Right kidney (tissue), 9 donors: ENCODE measurements at places on chromosomes 11 and 22.

GRCh38 chr11:134908583-134908982, 496.5 kb upstream of the B3GAT1 start:
- no peak for DNase-seq

DNA sequence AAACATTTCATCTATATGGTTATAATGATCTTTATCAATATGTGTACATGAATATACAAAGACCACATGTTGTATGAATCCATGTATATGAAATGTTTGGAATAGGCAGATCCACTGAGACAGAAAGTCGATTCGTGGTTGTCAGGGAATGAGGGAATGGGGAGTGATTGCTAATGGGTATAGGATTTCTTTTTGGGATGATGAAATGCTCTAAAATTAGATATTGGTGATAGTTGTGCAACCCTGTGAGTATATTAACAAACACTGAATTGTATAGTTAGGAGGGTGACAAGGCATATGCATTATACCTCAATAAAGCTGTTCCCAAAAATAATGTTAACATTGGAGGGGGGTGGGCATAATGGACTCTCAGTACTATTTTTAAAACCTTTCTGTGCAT, 5.0 kb upstream of the PTPMT1 start:
- no peak for DNase-seq

DNA sequence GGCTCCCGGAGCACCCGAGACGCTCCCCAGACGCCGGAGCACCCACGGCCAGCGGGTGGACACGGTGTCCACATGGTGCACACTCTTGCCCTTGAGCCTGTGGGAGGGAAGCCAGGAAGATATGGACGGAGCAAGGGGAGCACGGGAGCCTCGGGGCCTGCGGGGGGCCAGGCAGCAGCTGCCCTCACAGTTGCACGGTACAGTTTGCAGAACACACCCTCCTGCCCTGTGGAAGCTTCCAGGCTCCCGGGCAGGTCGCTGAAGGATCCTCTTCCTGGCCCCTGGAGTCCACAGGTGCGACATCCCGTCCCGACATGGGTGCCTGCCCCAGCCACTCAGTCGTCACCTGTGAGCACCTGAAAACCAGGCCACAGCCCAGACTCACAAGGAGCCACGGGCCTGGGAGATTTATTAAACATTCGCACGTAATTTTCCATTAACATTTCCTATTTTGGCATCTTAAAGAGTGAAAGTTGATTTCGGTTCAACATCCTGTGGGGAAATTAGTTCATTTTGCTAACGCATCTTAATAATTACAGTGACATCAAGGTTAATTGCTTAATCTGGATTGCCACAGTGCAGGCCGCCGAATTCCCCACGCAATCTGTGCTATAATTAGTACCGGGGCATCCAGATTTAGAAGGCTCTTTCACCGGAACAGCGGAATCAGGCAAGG, 253.3 kb downstream of the BRD1 start:
- no peak for DNase-seq

- DNase-seq = no peak
Observed at GRCh38 chr11:17611503-17612220, 64.6 kb downstream of the OTOG start.

GRCh38 chr11:65341856-65342255, 8.2 kb downstream of the DPF2 start:
- no peak for DNase-seq

DNA sequence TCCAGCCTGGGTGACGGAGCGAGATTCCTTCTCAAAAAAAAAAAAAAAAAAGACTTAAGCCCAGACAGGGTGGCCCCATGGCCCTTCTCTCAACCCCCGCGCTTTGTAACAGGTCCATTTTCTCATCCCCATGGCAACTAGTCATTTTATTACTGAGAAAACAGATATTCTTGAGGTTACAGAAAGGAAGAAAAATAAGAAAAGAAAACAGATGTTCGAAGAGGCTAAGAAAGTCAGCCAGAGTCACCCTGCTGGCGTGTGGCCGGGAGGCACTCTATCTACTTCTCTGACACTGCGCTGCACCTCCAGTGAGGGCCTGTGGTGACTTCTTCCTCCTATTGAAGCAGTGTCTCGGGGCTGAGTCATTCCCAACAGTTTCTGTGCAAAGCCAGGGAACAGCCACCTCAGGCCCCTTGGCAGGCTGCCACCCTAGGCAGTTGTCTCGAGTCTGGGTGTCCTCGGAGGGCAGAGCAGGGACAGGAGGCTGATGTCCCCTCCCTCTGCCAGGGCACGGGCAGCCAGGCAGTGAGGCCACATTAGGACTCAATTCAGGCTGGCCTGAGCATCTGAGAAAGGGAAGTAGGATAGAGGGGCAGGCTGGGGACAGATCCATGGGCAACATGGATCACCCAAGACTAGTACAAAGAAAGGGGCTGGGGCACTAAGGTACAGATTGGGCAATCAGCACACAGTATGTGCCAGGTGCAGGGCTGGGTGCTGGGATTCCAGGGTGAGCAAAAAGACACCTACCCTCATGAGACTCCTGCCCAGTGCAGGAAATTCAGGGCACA, 16.4 kb upstream of the SYVN1 start:
- peak; percentile 53 for DNase-seq

GRCh38 chr11:26078231-26078821, 253.6 kb upstream of the ANO3 start:
- DNase-seq = no peak

GRCh38 chr11:11984563-11984962, 23.9 kb downstream of the DKK3 start:
- DNase-seq = no peak

DNA sequence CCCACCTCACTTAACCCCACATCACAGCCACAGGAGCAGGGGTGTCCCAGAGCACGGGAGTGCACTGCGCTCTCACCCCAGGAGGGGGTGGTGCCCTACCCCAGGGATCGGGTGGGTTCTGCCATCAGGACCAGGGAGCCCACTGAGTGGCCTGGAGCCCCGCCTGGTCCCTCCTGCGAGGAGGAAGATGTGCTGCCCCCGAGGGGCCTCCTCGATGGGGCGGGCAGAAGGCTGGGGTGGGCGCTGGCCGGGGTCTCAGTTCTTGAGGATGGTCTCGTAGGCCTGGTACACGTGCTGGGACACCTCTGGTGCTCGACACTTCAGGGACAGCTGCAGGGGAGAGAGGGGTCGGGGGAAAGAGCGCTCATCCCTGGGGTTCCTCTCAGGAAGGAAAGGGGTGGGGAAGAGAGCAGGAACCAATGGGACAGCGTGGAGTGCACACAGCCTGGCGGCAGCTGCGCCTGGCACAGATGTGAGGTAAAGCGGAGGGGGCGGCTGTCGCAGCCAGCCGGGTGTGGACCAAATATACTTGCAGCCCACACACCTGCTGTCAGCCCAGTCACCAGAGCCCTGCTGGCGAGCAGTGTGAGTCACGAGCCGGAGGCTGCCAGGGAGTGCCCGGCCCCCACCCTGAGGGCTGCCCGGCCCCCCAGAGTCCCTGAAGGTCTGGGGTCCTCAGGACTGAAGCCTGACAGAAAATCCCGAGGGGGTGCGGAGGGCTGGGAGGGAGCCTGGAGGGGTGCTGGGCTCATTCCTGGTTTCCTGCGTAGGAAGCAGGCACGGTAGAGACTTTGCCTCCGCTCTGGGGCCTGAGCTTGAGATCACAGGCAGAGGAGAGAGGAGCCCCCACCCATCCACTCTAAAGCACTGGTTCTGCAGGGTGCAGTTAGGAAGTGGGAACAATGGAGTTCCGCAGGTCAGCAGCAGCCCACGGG, 13.3 kb upstream of the RASL10A start:
- no peak for DNase-seq

DNA sequence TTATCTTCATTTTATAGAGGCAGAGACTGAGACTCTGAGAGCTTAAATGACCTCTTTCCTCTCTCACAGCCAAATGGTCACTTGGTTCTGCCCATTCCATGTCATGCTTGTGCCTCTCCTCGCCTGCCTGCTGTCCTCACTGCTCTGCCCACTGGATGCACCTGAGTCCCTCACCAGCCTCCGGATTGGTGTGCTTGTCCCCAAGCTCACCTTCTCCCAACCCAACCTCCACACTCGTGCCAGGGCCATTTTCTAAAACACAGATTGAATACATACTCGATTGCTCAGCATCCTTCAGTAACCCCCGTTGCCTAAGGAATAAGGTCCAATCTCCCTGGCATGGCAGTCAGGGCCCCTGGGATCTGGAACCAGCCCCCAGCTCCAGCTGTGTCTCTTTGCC, 28.4 kb upstream of the NECTIN1 start:
- DNase-seq = no peak

DNA sequence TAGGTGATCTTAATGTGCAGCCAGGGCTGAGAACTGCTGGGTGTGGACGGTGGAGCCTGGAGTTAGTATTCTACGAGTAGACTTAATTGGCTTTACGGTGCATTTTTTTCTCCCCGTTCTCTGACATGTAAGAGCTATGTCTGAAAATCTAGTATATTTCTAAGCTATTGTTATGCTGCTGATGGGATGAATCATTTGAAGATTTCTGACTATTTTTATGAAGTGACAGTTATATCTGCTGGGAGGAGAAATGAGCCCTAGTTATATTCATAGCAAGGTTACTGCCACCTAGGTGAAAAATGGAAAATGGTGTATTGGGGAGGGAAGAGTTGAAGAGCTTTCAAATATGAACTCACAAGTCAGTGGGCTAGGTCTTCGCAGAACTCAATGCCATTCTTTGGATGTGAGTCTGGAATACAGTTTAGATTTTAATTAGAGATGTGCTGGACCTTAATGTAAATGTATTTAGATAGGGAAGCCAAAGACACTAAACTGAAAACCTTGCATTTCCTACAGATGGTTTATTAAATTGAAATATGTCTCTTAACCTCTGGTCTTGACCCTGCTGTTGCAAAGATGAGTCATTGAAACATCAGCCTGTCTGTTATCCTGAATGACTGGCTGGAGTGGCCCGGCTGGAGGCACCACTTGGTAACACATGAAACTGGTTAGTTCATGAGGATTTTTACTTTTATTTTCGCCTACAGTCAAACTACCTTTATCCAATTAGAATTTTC, 293.7 kb downstream of the DDX10 start:
- no peak for DNase-seq

GRCh38 chr11:88655196-88655595, 317.7 kb upstream of the CTSC start:
- no peak for DNase-seq

- no peak for DNase-seq
Observed at GRCh38 chr22:48276994-48277867, 1514.8 kb downstream of the TBC1D22A start.

GRCh38 chr22:43042101-43042780, 27.3 kb upstream of the PACSIN2 start:
- DNase-seq = no peak

DNA sequence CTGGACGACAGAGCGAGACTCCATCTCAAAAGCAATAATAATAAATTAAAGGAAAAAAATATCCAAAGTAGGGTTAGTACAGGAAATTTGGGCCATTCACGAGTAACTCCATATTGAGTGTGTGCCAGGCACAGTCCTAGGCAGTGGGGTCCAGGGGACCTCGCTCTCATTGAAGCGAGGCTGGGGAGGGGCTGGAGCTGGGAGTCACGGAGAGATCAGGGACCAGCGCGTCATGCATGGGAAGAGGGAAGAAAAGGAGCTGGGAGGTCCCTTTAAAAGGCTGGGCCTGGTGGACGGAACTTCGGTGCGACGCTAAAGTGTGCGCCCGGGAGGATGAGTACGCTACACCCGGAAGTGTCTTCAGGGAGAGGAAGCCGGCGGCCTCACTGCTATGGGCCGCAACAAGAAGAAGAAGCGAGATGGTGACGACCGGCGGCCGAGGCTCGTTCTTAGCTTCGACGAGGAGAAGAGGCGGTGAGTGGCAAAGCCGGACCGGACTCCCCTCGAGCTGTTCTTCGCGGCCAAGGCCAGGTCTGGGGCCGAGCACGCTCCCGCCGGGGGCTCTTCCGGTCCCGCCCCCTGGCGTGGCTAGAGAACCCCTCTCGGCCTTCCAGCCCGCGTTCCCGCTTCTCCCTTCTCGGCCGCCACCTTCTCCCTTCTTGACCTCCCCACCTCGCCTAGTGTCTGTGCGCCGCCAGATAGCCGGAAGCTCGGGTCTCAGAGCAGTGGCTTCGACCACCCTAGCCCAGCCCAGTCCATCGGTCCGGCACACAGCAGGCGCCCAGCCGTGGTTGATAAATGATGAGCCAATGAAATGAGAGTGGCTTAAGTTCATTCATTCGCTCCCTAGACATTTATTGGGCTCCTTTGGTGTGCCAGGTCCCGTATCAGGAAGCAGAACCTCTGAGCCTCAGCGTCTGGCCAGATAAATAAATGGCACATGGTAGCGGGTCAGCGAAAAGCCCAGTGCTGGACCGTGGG, at the start of gene NOL12:
TSS of gene NOL12 (plus strand) at position 342 of the 981 bp plus-strand sequence. CDS start at position 392, 50 bp downstream.
- DNase-seq = peak; percentile 98

DNA sequence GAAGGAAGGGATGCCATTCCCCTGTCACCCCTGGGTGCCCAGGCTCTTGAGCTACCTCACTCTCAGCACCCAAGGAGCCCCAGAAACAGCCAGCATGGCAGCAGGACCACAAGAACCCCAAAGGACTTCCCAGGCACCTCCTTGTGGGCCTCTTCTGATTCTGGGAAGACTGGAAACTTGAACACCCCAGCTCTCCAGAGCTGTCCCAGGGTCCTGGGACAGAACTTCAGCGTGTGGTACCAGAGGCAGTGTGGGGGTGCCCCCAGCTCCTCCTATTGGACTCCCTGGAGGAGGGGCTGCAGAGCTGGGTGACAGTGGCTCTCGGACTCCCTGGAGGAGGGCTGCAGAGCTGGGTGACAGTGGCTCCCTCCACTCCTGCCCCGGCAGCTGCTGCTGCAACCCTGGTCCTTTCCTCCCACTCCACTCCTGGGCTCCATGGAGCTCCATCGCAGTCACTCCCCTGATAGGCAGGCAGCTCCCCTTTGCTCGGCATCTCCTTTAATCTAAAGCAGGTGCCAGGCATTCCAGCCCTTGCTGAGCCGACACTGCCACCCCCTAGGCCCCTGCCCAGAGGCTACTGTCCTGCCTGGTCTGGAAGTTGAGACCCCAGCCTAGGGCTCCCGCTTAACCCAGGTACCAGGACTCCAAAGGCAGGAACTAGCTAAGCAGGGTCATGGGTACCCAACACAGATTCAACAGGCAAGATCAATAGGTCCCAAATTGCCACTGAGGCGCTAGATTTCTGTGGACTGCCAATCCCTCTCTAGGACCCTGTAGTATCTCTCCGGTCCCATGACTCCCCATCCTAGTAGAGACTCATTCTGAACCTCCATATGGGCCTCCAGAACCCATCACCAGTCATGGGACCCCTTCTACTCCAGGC, 2.7 kb downstream of the BCL9L start:
- no peak for DNase-seq

DNA sequence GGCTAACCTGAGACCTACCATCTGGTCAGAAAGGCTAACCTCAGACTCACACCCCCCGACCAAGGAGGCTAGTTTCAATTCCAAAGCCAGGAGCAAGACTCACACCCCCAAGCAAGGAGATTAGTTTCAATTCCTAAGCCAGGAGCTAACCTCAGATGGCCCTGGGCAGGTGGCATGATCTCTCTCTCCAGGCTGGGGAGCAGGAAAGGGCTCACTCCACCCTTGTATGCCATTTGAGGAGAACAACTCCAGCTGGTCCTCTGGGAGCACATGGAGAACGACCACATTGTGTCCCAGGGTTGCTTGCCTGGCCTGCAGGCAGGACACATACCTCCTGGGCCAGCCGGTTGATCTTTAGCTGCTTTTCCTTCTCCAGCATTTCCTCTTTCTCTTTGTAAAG, 32.6 kb downstream of the USH1C start:
- DNase-seq = no peak
